GM23338 (cell line): ENCODE measurements at places on chromosomes 2 and 18. TPM values are rescaled to one million over a fixed set of nuclear protein-coding genes. Genes with fewer than 3 reads are reported as not detected.

The DPY30 gene
- 156 and 176 TPM in 2 replicates for total RNA-seq

The XDH gene
- total RNA-seq: 0.58 and 0.87 TPM in 2 replicates

The SFT2D3 gene
- 13.4 and 13.7 TPM in 2 replicates for total RNA-seq

The MAP4K4 gene
- total RNA-seq: 77.2 and 99.2 TPM in 2 replicates

The MEP1B gene
- total RNA-seq: not detected in 2 replicates

The FOXI3 gene
- total RNA-seq: 11.8 and 13.3 TPM in 2 replicates

The NFATC1 gene
- 5.0 and 6.4 TPM in 2 replicates for total RNA-seq

The ANKRD53 gene
- total RNA-seq: 0.73 and 1.3 TPM in 2 replicates

The SLC9A2 gene
- total RNA-seq: 0.08 and 0.24 TPM in 2 replicates

The RBM44 gene
- 0.19 and 0.87 TPM in 2 replicates for total RNA-seq

The ST8SIA5 gene
- 4.8 and 7.0 TPM in 2 replicates for total RNA-seq

The C1GALT1C1L gene
- total RNA-seq: 0.17 TPM in 1 of 2 replicates, not detected in the other

The NEB gene
- 8.2 and 13.7 TPM in 2 replicates for total RNA-seq

The SPATS2L gene
- total RNA-seq: 118 and 146 TPM in 2 replicates

The LOXHD1 gene
- 0.16 and 0.17 TPM in 2 replicates for total RNA-seq

The VWC2L gene
- not detected in 2 replicates for total RNA-seq

The CDCA7 gene
- total RNA-seq: 84.3 and 95.5 TPM in 2 replicates

The NAT8 gene
- not detected in 2 replicates for total RNA-seq

The EHD3 gene
- 11.9 and 12.6 TPM in 2 replicates for total RNA-seq

The MC5R gene
- 0.54 TPM in 1 of 2 replicates, not detected in the other for total RNA-seq

The ABCG8 gene
- 0.31 and 0.35 TPM in 2 replicates for total RNA-seq

The LRRC30 gene
- total RNA-seq: not detected in 2 replicates

The LRATD1 gene
- total RNA-seq: 3.5 and 5.7 TPM in 2 replicates

The CDH19 gene
- 0.03 TPM in 1 of 2 replicates, not detected in the other for total RNA-seq

The KCNS3 gene
- 62.4 and 80.0 TPM in 2 replicates for total RNA-seq

The GREB1 gene
- 35.0 and 36.5 TPM in 2 replicates for total RNA-seq

The LYG2 gene
- 1.2 TPM in 1 of 2 replicates, not detected in the other for total RNA-seq

The MLPH gene
- total RNA-seq: 15.7 and 16.5 TPM in 2 replicates

The ITGA4 gene
- total RNA-seq: 2.4 and 4.6 TPM in 2 replicates

The AQP12B gene
- total RNA-seq: not detected in 2 replicates

The AQP12A gene
- not detected in 2 replicates for total RNA-seq

The C2orf76 gene
- total RNA-seq: 5.8 and 9.6 TPM in 2 replicates

The TTL gene
- 34.6 and 43.9 TPM in 2 replicates for total RNA-seq

The NXPH2 gene
- total RNA-seq: 2.9 and 8.3 TPM in 2 replicates

The HK2 gene
- 54.7 and 56.0 TPM in 2 replicates for total RNA-seq

The CD8B gene
- 0.31 and 3.0 TPM in 2 replicates for total RNA-seq

The DYTN gene
- not detected in 2 replicates for total RNA-seq

The SH3BP4 gene
- total RNA-seq: 50.9 and 57.6 TPM in 2 replicates

The STPG4 gene
- 0.28 TPM in 1 of 2 replicates, not detected in the other for total RNA-seq

The CNRIP1 gene
- 5.9 and 6.9 TPM in 2 replicates for total RNA-seq
